ENCODE measurements at places on chromosomes 7 and 10.

DNA sequence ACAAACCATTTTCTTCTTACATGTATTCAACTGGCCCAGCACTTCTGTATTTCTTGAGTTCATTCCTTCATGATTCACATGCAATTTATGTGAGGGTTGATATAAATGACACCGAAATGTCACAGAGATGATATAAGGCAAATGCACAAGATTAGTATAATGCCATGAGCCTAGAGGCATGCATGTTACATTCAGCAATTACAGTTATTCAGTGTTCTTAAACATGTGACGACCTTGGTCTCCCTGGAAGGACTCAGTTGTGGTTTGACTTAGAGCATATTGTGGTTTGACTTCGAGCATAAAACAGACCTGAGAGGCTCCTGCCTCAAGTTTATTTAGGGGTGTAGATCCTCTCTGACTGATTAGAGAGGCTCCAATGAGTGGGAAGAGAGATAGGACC, 752.1 kb upstream of the POM121L12 start:
- no peak for DNase-seq

DNA sequence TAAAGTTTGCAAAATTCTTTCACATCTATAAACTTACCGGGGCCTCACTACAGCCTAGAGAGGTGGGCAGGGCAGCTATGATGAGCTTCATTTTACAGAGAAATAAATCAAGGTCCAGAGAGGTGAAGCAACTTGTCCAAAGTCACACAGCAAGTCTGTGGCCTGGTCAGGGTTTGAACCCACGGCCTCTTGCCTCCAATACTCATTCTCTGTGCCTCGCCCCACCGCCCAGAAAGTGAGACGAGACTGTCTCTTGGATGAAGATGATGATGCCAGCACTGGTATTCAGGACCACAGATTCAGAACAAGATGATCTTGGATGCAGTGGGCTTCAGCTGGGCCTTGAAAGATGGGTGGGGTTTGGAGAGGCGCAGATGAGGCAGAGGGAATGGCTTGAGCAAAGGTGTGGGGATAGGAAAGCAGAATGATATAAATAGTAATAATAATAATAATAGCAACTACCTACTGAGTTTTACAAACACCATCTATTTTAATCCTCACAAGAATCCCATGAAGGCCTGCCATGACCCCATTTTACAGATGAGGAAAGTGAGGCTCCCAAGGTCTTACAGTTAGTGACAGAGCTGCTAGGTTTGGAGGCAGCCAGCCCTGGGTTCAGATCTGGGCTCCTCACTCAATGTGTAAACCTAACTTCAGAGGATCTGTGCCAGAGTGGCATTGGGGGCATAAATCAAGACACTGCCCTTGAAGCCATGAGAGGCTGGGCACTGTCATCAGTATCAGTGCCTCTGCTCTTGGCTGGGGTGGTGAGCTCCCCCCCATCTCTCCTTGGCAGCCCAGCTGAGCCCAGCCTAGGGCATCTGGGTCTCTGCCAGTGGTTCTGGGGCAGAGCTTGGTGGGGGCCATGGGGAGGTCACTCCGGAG, 70.0 kb downstream of the NEURL1 start:
- no peak for DNase-seq

- no peak for DNase-seq
These were observed 112.2 kb upstream of the GALNT17 start for GRCh38 chr7:71019706-71020105.

GRCh38 chr10:21820952-21821351, 182.6 kb downstream of the DNAJC1 start:
- no peak for DNase-seq

GRCh38 chr7:94509887-94510581, 425 bp downstream of the CASD1 start:
- DNase-seq: peak; percentile 50

- no peak for DNase-seq
These were observed 287.5 kb downstream of the KCNMA1 start for GRCh38 chr10:77350134-77350533.

DNA sequence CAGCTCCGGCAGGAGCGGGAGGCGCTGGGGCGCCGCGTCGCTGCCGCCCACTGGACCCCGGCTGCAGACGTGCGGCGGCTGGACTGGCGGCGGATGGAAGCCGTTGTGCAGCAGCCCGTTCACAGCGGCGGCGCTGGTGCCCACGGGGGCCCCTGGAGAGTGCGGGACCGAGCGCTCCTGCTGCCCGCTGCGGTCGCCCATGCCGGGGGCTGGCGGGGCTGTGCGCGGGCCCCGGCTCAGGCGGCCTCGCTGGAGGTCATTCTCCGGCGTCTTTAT, 413 bp downstream of the PANK1 start:
- DNase-seq: no peak

DNA sequence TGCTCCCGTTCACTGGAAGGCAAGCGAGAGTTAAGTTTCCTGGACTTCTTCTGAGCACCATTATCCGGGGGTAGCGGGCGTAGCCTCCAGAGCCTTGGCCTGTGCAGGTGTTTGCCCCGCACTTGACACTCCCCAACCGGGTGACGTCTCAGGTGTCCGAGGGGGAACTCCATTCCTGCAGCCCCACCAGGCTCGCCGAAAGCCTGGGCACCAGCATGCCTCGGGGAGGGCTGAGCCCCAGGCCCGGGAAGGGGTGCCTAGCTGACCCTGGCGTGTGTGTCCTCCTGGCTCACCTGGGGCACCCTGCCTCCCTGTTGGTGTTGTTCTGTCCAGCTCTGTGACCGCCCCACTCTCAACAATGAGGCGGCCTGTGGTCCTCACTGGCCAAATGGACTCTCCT, 109.4 kb upstream of the GPR26 start:
- no peak for DNase-seq

DNA sequence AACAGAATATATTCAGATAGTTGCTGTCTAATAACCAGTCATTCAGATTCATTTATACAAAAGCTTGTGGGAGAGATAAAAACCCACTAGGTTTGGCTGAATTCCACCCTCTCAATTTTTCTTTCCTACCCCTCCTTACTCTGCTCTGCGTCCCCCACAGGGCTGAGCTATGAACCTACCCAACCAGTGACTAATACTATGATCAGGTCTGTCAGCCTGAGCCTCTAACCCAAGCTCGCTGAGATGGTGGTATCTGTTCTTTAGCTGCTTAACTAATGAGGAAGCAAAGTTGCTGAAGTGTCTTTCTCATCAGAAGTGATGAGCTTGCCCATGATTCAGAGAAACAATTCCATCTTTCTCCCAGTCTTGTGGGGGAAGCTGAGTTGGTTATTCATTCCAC, 248.7 kb upstream of the GPR26 start:
- no peak for DNase-seq

DNA sequence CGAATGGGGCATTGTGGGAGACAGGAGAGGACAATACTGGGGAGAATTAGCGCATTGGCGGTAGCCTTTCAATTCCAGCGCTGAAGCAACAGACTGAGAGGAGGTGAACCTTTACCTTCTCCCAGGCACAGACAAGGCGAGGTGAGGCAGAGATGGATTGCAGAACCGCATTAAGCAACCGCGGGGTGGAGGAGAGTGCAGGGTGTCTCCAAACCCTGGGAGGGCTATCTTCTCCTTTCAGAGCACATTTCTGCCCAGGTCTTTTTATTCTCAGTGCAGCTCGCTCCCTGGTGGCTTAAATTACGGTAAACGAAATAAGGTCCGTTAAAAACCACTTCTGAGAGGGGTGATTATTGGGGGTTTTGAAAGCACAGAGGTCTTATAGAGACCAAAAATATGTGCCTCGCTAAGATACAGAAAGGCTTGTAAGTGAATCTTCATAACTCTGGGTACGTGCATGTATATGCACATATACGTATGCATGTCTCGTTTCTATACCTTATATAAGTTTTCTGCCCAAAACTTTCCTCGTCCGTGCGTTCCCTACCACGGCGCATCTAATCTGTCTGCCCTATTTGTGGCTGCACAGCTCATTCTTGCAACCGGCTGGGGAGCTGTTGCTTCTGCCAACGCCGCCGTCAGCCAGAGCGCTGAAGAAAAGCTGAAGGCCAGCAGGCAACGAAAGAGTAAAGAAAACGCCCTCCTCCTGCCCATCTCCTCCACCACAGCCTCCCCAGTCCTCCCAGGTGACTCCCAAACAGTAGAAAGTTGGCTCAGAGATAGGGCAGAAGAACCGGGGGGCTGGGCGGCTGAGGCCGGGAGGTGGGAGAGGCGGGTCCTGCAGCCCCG, 895 bp upstream of the ZNF804B start:
- DNase-seq: peak; percentile 18

- no peak for DNase-seq
These were observed 215.7 kb downstream of the RELN start for GRCh38 chr7:103773726-103774125.

All from NT2/D1 (cell line).